ENCODE measurements at places on chromosomes 3 and 15. TPM values are rescaled to one million over a fixed set of nuclear protein-coding genes. Genes with fewer than 3 reads are reported as not detected.

Gene ADAMTS17
- polyA plus RNA-seq: not detected

Gene ACY1
- 21.4 TPM for polyA plus RNA-seq

Gene IL5RA
- not detected for polyA plus RNA-seq

Gene GATA2
- 4.5 TPM for polyA plus RNA-seq

Gene FANCD2OS
- polyA plus RNA-seq: not detected

Gene ZPLD1
- 0.05 TPM for polyA plus RNA-seq

Gene CFAP100
- polyA plus RNA-seq: not detected

Gene CCDC33
- polyA plus RNA-seq: 9.2 TPM

Gene GPR15
- not detected for polyA plus RNA-seq

Gene ACAN
- 0.01 TPM for polyA plus RNA-seq

DNA sequence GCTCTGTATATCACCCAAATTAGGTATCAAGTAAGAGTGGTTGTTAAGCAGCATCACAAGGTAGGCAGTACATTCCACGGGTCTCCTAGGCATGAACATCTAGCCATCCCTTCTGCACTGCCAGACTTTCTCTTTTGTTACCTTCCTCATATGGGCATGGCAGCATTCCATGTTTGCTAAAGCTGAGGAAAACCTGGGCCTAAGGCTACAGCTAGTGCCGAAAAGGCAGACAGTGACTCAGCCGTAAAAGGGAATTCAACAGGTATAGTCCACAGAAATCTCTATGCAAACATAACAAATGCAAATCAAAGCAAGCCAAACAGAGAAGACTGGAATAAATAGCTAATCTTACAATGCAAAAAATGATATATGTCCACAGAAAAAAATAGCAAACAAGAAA lies 645.4 kb downstream of the ZBBX start:
- DNase-seq: no peak

- no peak for DNase-seq
These were observed 12.2 kb downstream of the SEMA7A start for GRCh38 chr15:74421302-74422245.

- DNase-seq: peak; percentile 8
These were observed 33.5 kb upstream of the CSPG5 start for GRCh38 chr3:47612178-47612577.

DNA sequence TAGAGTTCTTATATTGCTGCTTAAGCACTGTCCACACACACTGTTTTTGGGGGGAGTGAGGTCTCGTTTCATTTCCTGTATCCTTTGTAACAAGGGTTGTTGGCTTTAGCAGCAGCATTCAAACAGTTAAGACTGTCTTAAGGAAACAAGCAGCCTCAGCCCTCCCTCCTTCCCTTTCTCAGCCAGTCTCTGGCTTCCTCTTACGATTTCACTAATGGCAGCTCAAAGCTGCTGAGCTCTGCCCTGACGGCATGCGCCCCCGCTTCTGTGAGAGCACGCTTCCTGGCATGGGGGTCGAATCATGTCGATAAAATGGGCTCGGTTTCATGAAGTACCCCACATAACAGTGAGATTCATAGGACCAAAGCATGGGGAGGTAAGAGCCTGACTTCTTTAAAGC lies 105.0 kb downstream of the KLHL25 start:
- no peak for DNase-seq

DNA sequence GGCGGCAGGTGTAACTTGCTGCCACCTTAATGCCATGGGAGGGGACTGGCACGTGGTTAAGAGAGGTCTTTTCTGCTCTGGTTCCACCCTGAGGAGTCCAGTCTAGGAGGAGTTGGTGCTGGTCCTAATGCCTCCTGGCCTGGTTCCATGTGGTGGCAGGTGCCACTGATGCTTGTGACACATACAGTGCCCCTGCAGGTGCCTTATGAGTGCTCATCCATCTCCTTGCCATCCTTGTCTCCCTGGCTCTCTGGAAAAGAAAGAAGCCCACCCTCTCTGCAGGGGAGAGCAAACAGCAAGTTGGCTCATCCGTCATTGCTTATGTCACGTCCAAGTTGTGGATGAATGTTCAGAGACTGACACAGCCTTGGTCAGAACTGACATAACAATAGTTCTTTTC lies 175.8 kb upstream of the DPH6 start:
- no peak for DNase-seq

- DNase-seq: peak; percentile 19
These were observed 27.1 kb downstream of the CGGBP1 start for GRCh38 chr3:88031642-88032077.

DNA sequence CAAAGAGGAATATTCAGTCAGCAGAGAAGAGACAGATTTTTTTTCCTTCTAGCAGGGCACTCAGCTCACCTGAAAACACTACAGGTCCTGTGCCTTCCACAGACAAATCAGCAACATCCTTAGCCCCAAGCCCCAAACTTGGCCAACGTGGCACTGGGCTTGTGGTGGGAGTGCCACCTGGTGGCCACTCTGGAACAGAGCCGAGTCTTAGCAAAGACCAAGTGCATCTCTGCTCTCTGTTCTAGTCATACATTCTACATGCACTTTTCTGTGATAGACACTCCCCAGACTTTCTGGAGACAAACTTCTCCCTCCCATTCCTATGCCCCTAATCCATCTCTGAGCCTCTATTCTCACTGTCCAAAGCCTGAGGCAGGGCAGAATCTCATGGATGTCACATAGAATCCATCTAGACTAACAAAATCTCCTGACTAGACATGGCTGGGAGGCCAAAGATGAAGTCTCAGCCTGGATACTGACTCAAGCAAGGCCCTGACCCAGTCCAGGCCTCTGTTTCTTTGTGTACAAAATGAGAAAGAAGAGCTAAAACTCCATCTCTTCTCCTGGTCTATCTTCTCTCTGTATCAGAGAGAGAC lies 5.1 kb upstream of the SEMA7A start:
- DNase-seq: peak; percentile 67

- peak; percentile 80 for DNase-seq
These were observed 10.0 kb downstream of the DUSP7 start for GRCh38 chr3:52046186-52046901.

DNA sequence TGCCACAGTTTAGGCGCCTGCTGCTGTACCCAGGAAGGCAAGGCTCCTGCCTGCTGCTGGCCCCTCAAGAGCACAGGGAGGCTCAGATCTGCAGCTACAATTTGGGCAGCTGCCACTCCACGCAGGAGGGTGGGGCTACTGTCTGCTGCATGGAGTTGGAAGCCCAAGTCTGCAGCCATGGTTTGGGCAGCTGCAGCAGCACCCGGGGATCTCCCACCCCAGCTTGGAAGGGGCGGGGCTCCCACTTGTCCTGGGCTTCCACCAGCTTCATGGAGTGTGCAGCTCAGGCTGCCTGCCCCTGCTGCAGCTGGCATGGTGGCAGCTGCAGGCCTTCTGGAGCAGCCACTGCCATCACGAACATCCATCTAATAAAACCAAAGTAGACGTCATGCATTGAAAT lies 512.9 kb downstream of the PYDC2 start:
- no peak for DNase-seq

GRCh38 chr15:100785181-100786138 lies 94.2 kb upstream of the ALDH1A3 start:
- no peak for DNase-seq

GRCh38 chr3:56962206-56962605 lies 98.3 kb upstream of the SPATA12 start:
- no peak for DNase-seq

DNA sequence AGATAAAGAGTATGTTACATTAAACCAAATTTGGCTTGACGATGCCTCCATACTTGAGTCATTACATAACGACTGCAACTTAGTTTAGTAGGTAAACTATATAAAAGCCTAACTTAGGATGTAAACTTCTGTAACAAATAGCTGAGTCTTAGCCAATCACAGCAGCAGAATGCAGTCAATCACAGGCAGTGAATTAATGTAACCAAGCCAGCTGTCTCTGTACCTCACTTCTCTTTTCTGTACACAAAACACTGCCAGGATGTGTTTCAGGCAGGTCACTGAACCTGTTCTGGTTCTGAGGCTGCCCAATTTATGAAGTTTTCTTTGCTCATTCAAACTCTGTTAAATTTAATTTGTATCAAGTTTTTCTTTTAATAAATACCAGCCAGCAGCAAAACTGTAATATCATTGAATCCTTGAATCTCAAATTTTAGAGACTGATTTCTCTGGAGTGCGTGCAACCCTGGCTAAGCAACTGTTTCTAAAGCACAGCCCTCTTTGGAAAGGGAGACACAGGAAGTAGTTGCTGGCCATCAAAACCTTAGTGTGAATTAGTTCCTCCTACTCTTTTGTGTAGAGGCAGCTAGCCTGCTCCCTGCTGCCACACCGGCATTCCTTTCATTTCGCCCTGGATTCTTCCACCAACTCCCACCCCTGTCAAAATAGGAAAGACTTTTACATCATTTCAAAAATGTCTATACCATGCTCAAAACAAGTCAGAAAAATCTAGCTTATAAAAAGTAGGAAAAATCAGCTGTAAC lies 15.2 kb downstream of the RFTN1 start:
- no peak for DNase-seq

- DNase-seq: no peak
These were observed 400.7 kb downstream of the FGF12 start for GRCh38 chr3:192326656-192327055.

DNA sequence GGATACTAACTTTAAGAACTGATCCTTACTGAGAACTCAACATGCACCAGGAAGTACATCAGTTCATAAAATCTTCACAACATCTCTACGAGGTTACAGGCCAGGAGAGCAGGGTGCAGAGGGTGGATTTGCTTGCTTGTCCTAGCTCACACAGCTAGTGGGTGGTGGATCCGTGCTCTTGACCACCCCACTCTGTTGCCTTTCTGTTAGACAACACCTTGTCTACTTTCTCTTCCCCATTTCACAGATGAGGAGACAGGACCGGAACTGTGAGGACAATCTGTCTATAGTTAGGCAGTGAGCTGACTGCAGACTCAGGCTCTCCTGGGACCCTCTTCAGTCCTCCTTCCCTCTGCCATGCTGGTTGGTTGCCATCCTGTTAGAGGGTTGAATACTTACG lies 221.7 kb upstream of the TLE3 start:
- no peak for DNase-seq

DNA sequence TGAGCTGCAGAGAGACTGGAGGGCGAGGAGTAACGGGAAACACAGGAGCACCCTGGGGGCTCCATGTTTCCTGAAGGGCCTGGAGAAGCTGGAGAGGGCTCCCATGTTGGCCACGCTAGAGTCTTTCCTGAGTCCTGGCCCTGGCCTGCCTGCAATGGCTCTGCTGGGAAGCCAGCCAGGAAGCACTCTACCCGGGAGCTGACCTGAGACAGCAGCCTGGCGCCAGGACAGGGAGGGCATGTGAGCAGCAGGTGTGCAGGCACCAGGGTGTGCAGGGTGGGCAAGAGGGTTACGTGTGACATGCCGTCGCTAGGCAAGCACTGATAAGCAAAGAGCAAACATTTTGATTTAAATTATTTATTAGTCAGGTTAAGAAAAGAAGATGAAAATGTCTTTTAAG lies 301.4 kb downstream of the OCA2 start:
- DNase-seq: no peak

DNA sequence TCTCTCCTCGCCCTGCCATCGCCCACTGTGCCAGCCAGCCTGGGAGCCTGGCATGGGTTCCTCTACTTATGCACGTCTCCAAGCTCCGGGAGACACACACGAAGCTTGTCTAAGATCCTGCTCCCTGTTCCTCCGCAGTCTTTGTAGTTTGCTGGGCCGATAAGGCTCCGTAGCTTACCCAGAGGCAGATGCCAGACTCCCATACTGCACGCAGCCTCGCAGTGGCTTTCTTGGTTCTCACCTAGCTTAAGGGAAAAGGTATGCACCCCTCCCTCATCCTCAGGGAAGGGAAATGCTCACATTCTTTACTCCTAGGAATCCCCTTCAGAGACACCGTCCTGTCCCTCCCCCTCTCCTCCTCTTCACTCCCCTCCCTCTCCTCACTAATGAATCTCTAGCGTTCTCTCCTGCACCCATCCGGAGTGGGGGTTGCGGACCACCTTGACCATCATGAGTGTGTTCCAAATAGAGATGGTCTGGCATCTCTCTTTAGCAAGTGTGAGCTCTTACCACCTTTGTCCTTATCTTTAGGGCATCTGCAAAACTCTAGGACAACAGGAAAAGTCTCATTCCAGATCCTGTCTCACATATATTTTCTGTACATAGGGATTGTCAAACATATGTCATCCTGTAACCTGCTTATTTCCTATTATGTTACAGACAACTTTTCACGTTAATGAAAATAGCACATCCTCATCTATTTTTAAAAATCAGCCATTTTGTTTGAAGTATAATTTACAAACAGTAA lies 56.5 kb downstream of the TMEM266 start:
- no peak for DNase-seq

DNA sequence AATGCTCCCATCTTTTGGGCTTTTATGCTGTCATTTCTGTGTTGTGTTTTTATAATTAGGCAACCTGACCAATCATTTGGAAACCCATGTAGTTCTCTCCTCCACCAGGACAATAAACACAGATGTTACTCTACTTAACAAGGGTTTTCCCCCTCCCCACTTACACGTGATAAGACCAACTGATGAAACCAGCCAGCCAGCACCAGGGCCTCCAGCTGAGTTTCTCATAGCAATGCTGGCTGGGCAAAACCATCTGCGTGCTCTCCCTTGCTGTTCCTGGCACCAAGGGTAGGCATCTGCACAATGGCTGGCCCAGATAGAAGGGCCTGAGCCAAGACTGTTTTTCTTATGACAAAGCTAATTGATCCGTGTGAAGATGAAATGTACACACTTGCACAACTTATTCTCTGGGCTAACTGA lies 310.4 kb downstream of the PLCL2 start:
- no peak for DNase-seq

GRCh38 chr3:127990461-127990860 lies 61.8 kb upstream of the SEC61A1 start:
- DNase-seq: no peak

GRCh38 chr15:44038755-44039191 lies 156.3 kb downstream of the FRMD5 start:
- DNase-seq: no peak

DNA sequence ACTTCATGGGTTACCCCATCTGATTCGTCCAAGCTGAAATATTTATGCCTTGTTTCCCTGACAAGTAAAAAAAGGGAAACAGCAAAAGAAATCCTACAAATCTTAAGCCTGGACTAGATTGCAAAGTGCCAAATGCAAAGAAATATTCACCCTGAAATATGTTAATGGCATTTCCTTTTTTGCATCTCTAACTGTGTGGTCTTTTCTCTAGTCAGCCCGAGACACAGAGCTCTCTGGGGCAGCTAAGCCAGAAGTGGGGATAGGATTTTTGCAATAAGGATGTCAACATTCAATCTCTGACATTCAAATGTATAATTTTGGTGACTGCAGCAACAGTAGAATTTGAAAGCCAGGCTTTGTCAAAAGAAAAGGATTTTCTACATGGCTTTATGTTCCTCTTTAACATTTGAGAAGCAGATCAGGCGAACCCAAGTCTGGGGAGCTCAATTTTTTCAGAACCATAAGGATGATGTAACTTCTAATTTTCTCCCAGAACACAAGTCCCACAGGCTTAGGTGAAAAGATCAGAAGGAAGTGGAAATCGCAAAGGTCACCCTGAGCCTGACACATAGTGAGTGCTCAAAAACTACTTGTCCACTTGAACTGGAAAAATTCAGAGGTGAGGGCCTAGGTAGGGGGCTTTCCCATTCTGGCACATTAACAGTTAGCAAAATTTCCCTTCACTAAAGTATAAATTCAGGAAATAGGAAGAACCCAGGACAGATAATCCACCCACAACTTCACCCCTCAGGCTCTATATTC lies 28.2 kb upstream of the KCNMB3 start:
- no peak for DNase-seq

Measured in A549 (cell line).